Vagina (tissue), 2 donors: ENCODE measurements at places on chromosomes 16 and 17. TPM values are rescaled to one million over a fixed set of nuclear protein-coding genes. Genes with fewer than 3 reads are reported as not detected.

KRTAP4-4 gene
- total RNA-seq = not detected

C16orf54 gene
- total RNA-seq = 3.2 TPM

ZKSCAN2 gene
- total RNA-seq = 3.7 TPM

IGF2BP1 gene
- not detected for total RNA-seq

SLC35G6 gene
- not detected for total RNA-seq

- DNase-seq = no peak
Observed at GRCh38 chr16:15952265-15952711, 2.9 kb downstream of the ABCC1 start.

DNA sequence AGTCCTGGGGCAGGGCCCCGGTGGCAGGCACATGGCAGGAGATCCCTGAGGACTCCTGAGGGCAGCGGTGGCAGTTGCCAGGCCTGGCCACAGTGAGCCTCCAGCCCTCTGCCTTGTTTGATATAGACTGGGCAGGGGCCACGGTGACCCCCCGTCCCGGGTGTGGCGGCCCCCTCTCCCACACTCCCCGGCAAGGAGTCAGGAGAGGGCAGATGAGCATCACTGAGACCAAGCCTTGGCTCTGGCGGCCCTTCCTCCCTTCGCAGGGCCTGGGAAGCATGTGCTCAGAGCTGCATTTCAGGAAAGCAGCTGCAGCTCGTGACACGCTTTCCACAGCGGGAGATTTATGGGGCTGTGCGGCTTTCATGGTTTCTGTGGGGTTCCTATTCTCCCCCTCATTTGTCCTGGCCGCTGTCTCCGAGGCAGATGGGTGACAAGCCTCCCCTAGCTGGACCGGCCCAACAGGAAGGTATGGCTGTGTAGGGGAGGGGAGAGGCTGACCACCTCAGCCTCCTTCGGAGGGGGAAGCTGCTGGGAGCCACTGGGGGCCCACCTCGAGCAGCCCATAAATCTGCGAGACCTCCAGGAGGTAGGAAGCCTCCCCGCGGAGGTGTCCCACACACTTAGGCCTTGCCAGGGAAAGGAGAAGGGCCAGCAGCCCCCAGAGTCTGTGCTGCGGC lies 211.4 kb downstream of the NTN1 start:
- no peak for DNase-seq

DNA sequence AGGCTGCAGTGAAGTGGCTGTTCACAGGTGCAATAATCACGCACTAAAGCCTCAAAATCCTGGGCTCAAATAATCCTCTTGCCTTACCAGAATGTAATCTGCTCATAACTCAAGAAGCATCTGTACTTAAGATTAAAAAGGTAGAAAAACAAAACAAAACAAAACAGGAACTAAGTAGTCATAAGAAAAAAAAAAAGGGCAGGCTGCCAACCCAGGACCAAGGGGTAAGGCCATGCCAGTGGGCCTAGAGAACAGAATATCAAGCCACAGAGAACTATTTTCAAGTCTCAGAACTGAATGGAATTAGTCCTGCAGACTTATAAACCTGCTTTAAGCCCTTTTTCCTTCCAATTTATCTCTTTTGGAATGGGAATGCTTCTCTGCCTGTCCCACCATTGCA lies 64.8 kb upstream of the TBC1D3K start:
- no peak for DNase-seq

- DNase-seq = no peak
Observed at GRCh38 chr17:68640242-68640989, 39.2 kb upstream of the FAM20A start.

DNA sequence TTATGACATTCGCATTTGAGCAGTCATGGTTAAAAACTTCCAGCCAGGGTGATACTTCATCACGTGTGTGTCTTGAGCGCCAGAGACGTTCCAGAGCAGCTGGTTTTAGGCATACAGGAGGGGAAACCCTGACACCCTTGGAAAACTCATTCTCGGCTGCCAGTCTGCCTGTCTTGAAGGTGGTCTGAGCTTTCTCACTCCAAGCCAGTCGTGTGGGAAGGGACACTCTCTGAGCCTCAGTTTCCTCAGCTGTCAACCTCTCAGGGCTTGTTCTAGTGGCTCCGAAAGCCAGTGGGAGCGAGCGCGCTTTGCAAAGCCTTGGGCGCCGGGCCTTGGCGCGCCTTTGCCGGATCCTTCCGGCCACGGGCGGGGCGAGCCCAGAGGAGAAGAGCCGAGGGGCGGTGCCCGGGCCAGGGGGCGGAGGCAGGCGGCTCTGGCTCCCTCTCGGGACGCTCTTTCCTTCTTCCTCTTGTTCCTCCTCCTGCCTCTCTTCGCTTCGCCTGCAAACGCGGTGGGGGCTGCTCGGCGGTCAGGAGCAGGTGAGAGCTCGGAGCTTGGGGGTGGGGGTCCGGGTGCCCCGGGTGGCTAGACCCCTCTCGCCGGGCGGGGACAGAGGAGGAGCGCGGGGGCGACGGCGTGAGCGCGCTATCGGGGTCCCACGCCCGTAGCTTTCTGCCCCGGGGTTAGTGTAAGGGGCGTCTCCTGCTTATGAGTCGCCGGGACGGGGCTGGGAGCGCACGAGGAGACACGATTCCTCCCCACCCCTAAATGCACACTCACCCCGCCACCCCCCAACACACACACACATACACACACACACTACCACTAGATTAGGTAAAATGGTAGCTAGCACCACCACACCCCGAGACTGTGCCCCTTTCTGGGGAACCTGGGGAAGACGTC lies at the start of gene LDAF1:
TSS of gene LDAF1 (plus strand) at position 467 of the 903 bp plus-strand sequence. CDS start 2,509 bp downstream, outside the sequence.
- no peak for DNase-seq

DNA sequence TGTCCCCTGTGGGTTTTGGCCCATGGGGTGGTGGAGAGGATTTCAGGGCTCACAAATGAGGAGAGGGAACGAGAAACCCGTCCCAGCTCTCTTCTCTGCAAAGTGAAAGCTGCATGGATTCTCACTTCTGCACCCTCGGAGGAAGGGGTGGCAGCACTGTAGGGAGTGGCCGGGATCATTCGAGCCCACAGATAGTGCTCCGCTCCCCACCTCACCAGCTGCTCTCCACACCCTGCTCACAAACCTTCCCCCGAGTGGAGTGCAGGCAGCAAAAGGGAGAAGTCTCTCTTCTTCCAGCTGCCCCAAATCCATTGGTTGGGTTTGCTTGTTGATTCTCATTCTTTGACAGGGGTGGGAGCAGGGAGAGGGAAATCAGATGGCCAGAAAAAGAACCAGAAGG lies 20.1 kb downstream of the STAT5A start:
- DNase-seq = no peak

DNA sequence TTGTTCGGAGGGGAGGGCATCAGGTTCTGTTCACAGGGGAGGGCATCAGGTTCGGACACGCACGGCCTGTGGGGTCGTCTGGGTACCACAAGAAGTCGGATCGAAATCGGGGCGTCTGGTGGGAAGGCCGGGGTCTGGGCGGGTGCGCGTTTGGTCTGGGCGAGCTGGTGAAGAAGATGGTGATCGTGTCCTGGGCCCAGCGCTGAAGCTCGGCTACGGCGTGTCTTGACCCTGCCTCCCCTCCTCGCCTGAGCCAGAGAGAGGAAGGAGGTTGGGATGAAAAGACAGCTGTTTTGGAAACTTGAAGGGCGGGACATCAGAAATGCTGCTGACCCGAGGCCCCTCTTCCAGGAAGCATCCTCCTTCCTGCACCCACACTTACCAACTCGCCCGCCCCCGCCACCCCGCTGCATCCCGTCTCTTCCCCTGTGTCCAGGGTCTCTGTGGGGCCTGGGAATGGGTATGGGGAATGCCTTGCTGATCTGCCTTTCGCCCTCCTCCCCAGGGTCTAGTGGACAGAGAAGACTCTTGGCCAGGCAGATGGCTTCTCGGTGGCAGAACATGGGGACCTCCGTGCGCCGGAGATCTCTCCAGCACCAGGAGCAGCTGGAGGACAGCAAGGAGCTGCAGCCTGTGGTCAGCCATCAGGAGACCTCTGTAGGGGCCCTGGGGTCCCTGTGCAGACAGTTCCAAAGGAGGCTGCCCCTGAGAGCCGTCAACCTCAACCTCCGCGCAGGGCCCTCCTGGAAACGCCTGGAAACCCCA lies 498 bp downstream of the PIMREG start:
- DNase-seq = no peak

- DNase-seq = no peak
Observed at GRCh38 chr16:46924402-46924801, 40.2 kb downstream of the GPT2 start.

GRCh38 chr17:838486-838885 lies 56.3 kb downstream of the MRM3 start:
- DNase-seq = no peak

DNA sequence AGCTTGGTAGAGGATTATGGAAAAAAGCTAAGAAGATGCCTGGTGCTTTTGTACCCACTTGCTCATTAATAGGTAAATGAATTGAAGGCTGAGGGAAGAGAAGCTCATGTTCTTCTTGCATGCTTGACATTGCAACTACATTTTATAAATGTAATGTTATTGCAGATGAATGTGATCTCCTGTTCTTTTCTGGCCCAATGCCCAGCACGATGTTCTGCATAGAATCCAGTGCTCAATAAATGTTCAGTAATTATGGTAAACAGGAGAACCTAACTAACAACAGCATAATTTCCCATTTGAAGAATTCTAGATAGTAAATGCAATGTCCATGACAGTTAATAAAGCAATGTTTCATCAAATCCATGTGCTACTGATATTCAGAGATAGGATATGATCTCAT lies 638.2 kb upstream of the SOX9 start:
- no peak for DNase-seq

- DNase-seq = no peak
Observed at GRCh38 chr17:3740611-3741073, 16.9 kb downstream of the HASPIN start.

GRCh38 chr16:87851601-87852000 lies 17.7 kb downstream of the SLC7A5 start:
- DNase-seq = no peak

DNA sequence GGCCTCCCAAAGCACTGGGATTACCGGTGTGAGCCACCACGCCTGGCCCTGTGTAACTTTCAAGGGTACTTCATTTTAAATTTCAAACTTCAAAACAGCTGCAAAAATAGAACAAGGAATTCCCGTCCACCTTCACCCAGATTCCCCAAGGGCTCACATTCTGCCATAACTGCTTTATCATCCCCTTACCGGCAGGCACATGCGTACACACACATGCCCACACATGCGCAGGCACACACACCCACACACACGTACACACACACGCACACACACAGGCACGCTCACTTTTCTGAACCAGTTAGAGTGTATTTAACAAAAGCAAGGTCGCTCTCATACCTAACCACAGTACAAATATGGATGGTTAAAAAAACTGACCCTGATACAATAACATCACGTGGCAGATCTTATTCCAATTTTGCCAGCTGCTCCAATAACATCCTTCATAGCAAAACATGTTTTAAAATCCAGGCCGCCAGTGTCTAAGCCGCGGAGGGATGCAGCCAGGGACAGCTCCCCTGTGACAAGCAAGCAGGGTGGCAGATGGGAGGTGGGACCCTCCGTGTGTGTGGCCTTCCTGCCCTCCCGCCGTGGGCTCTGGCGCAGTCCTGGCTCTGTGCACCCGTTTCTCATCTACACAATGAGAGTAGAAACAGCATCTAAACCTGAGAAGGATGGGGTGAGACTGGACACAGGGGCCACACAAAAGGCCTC lies 23.1 kb downstream of the PDIA2 start:
- DNase-seq = no peak

DNA sequence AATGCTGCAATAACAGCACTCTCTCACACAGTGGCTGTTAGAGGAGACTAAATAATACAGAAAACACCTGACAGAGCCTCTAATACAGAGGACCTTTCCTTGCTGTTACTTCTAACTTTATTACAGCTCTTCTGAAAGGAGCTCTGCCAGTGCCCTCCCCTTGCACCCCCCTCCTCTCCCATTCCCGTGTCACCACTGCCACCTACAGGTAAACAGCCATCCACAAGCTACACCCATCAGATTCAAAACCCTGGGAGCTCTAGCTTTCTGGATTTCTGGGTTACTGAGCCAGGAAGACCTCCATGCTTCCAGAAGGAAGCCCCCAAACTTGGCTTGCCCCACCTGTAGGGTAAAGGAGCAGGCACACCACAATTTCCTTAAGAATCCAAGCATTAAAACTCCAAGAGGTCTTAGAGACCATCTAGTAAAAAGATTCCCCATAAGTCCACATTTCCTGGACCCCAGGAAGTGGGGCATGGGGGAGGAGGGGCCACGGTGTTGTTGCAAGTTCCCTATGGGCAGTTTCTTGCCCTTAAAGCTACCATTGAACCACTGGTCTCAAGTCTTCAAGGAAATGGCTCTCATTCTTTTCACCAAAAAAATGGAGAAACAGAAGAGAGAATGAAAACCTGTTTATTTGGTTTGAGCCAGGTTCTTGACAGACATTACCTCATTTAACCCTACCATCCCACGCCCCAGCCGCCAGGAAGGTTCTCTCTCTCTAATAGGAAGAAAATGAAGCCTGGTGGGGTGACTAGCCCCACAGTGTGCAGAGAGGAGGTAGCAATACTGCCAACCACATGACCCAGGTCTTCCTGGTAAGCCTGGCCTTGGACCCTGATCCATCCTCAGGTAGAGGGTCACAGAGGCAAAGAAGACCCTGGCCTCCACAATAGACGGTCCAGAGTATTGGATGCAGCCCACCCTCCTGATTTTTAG lies 52.8 kb downstream of the TOM1L2 start:
- no peak for DNase-seq

GRCh38 chr17:3669548-3669947 lies 936 bp downstream of the EMC6 start:
- no peak for DNase-seq

GRCh38 chr17:74520016-74520434 lies 11.2 kb downstream of the CD300LB start:
- no peak for DNase-seq
